ENCODE measurements at places on chromosomes 1 and 21.

- DNase-seq = no peak
These were observed 19.6 kb downstream of the TMCC2 start for GRCh38 chr1:205247130-205247921.

DNA sequence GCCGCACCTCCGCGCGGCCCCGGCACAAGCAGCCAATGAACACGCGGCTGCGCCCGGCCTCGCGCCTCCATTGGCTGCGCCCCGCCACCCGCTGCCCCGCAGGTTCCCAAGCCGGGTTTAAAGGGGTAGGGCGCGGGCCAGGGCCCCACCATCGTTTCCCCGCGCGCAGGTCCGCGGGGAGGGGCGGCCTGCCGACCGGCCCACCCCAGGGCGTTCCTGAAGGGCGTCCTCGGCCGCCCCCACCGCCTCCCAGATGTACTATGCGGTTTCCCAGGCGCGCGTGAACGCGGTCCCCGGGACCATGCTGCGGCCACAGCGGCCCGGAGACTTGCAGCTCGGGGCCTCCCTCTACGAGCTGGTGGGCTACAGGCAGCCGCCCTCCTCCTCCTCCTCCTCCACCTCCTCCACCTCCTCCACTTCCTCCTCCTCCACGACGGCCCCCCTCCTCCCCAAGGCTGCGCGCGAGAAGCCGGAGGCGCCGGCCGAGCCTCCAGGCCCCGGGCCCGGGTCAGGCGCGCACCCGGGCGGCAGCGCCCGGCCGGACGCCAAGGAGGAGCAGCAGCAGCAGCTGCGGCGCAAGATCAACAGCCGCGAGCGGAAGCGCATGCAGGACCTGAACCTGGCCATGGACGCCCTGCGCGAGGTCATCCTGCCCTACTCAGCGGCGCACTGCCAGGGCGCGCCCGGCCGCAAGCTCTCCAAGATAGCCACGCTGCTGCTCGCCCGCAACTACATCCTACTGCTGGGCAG, at the start of gene OLIG1:
Gene OLIG1 (plus strand): TSS at position 148 of the 750 bp plus-strand sequence. CDS start 106 bp downstream, at position 254.
- peak; percentile 6 for DNase-seq

DNA sequence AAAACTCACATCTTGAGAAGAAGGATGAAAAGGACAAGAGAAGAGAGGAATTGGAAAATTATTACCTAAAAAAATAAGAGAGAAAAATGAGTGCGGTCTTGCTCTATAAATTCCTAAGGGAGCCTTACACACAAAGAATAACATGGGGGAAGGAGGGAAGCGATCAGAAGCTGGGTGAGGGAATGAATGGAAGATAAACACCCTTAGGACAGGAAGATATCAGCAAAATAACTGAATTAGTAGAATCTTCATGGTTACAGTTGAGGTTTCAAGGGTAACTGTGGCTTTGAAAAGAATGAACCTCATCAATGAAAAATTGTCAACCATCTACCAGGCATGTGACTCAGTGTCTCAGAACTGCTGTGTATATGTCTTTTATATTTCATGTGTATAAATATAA, 192.5 kb upstream of the FOXD3 start:
- DNase-seq = no peak

- DNase-seq = no peak
These were observed 191.8 kb downstream of the TPR start for GRCh38 chr1:186183219-186183618.

- DNase-seq = no peak
These were observed 56.0 kb upstream of the CASZ1 start for GRCh38 chr1:10852486-10852885.

- DNase-seq = no peak
These were observed 13.5 kb upstream of the ETV3L start for GRCh38 chr1:157113106-157113505.

- no peak for DNase-seq
These were observed 374.9 kb downstream of the DSCAM start for GRCh38 chr21:40472013-40472412.

- DNase-seq = peak; percentile 30
These were observed 1.6 kb upstream of the GREM2 start for GRCh38 chr1:240613356-240614142.

- no peak for DNase-seq
These were observed 28.3 kb upstream of the ZNF326 start for GRCh38 chr1:89966656-89967055.

DNA sequence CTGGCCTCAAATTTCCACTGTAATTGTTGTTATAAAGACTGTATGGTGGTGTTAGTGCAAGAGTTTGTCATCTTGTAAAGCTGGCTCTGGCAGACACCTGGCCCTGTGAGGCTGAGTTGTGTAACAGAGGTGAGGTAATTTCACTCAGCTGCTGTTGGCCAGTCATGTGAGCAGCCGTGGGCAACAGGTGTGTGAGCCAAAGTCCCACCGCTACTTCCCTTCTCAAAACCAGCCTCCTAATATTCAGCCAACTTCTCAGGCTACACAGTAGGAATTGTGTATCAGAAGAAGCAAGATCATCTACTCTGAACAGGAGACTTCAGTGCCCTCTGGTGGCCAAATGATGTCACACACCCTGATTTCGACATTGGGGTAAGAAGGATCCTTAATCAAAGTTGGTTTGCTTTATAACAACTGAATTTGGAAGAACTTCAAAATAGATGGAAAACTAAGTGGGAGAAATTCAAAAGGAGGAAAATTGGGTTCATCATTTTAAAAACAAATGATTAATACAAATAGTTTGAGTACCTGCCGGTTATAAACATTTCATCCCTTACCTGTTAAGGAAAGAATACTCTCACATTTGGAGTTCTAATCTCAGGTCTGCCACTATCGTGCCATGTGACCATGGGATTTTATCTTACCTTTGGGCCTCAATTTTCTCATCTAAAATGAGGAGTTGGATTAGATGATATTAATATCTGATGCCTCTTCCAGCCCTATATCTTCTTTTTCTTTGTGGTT, 2.6 kb upstream of the CREG1 start:
- peak; percentile 81 for DNase-seq

- no peak for DNase-seq
These were observed 45.6 kb downstream of the UBR4 start for GRCh38 chr1:19164274-19165015.

- DNase-seq = peak; percentile 45
These were observed 17.1 kb upstream of the TMEM9 start for GRCh38 chr1:201171063-201172036.
